ENCODE measurements at places on chromosomes 3 and 15.
A peak's percentile ranks its signal among the peaks of the same experiment; 100 is the strongest.

GRCh38 chr3:39127269-39127907 is 19.9 kb downstream of the TTC21A start:
- DNase-seq, result peak; percentile 0

DNA sequence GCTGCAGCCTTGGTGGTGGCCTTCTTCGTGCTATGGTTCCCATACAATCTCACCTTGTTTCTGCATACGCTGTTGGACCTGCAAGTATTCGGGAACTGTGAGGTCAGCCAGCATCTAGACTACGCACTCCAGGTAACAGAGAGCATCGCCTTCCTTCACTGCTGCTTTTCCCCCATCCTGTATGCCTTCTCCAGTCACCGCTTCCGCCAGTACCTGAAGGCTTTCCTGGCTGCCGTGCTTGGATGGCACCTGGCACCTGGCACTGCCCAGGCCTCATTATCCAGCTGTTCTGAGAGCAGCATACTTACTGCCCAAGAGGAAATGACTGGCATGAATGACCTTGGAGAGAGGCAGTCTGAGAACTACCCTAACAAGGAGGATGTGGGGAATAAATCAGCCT is 10.4 kb downstream of the CYP8B1 start:
- no peak for DNase-seq

- DNase-seq, result no peak
Measured at GRCh38 chr3:60308808-60309207, 942.4 kb downstream of the FHIT start.

DNA sequence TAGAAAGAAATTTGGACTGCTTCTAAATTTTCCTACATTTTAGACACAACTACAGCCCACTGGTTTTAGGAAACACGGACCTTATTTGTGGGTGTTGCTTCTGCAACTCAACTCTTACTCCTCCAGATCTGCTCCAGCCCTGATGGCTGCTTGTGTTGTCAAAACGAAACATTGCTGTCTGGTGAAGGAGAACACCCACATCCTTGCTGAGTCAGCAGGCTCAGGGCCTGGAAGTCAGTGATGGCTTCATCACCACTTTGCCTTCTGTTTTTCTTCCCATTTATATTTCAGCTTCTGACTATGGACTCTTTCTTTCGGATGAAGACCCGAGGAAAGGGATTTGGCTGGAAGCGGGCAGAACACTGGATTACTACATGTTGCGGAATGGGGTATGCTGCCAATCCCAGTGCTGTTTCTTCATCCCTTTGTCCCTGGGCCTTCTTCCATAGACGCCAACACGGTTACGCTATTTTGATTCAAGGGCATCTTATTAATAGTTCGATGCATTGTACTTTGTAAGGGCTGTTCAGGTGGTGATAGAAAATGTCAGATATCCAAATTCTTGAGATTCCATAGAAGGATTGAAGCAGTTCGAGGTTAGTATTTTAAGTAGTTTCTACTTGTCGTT is 392.6 kb upstream of the TPM1 start:
- no peak for DNase-seq

- peak; percentile 12 for DNase-seq
Measured at GRCh38 chr15:41606997-41607396, 48.0 kb downstream of the TYRO3 start.

DNA sequence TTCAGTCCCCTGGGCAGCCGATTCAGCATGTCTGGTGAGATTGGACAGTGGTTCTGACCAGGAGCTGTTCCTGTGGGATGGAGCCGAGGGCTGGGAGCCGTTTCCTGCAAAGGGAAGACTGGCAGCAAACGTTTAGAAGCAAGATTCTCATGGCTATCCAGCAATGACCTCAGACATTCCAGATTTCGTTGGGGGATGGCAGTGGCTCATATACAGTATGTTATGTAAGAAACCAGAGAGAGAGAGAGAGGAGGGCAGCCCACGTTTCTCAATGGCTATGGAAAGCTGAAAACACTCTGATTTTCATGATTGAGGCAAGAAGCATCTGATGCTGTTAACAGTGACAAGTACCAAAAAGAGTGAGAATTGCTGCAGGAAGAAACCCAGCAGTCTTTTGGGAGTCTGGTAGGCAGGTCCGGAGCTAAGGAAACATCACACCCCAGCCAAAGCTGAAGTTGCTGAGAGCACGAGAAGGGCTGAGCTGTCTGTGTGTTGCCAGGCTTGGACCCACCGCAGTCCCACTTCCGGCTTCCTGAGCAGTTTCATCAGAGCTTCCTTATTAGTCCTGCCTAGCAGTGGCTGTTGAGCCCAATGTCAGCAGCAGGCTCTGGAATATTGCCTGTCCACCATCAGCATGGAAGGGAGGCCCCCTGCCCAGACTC is 25.6 kb upstream of the VPS8 start:
- no peak for DNase-seq

DNA sequence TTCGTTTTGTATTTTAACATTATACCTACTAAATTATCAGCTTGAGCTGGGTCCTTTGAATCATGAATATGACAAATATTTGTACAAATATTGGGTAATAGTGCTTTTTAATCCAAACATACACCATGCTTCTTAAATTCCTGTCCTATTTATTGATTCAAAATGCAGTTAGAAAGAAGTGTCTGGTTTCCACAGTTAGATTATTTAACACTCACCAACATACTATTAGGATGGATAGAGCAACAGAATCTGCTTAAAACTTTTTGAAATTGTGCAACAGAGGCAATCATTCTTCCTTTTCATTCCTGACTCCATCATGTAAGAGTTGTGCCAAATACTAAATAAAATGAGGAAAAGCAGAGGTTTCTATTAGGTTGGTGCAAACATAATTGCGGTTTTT is 281.2 kb downstream of the LSAMP start:
- DNase-seq, result no peak

- DNase-seq, result peak; percentile 60
Measured at GRCh38 chr15:83930392-83931212, 276.7 kb downstream of the ADAMTSL3 start.

DNA sequence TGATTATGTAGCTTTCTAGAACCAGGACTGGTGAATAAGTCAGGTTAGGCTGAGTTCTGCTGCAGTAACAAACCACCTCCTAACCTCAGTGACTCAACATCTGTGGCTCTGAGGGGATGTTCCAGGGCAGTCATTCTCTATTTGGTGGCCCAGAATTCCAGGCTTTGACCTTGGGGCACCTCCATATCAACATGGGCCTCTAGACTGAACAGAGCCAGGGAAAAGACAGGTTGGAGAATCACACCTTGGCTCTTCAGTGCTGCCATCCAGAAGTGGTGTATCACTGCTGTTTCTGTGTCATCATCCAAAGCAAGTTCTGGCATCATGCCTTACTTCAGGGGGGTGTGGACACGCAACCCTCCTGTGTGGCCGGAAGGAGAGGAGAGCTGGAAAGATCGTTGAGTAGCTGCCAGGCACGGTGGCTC is 15.3 kb downstream of the ZBTB47 start:
- no peak for DNase-seq

- DNase-seq, result no peak
Measured at GRCh38 chr3:54515441-54516213, 393.3 kb downstream of the CACNA2D3 start.

DNA sequence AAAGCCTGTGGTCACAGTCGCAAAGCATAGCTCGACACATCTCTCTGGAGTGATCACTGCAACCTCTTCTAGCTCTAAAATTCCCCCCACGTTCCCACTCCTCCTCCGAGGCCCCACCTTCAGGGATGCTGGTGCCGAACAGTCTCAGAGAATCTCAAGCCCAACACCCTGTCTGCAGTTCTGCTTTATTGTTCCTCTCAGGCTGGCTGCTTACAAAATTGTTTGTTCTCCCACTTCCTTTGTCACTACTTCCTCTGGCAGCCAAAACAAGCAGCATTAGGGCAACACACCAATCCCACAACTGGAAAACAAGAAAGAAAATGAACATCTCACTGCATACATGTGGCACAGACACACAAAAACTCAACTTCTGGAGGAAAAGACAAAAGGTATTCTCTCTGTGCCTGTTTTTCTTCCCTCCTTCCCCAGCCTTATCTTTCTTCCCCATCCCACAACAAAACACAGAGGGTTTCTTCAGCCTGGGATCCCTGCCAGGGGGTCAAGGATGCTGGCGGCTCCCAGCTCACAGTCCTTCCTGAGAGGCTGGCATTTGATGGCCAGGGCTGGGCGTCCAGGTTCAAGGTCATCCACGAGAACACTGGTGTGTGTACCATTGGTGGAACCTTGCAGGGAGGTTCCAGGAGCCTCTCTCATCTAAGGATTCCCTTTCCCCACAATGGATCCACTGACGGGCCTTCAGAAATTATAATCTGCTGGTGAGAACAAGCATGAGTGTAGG is 108.4 kb downstream of the TMCO5A start:
- peak; percentile 2 for DNase-seq

DNA sequence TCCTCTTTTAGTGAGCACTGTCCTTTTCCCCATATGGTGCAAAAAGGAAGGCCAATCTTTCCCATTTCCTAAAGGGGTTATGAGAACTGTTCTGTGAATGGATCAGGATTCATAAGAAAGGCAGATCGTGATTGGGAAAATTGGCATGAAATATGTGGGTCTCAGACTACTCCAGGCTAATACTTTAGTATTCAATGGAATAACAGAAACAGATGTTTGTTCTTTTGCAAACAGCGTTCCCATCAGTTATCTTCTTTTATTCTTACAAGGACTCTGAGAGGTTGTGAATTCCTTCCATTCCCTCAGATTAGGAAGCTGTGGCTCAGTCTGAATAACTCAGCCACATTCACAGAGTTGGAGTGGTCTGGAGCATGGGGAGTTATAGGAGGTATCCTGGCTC is 51.3 kb upstream of the MTMR10 start:
- DNase-seq, result no peak

GRCh38 chr15:78023865-78024518 is 53.5 kb downstream of the TBC1D2B start:
- no peak for DNase-seq

GRCh38 chr3:105349684-105350387 is 16.9 kb upstream of the ALCAM start:
- no peak for DNase-seq

- DNase-seq, result no peak
Measured at GRCh38 chr15:43968551-43968950, 141.7 kb downstream of the WDR76 start.

DNA sequence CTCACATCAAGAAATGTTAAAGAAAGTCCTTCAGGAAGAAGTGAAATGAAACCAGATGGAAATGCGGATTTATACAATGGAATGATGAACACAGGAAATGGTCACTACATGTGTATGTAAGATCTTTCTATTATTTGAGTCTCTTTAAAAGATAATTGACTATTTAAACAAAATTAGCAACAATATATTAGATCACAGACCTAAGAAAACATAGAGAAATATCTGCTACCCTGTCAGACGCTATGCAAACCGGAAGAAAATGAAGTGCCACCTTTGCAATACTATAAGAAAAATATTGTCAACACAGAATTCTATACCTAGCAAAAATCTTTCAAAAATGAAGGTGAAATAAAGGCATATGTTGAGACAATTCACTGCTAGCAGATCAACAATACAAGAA is 17.2 kb downstream of the RAB6B start:
- DNase-seq, result no peak

GRCh38 chr15:47715402-47715801 is 1.9 kb upstream of the SEMA6D start:
- no peak for DNase-seq

All from DMS53 (cell line).